ENCODE measurements at places on chromosomes 5 and 9.

DNA sequence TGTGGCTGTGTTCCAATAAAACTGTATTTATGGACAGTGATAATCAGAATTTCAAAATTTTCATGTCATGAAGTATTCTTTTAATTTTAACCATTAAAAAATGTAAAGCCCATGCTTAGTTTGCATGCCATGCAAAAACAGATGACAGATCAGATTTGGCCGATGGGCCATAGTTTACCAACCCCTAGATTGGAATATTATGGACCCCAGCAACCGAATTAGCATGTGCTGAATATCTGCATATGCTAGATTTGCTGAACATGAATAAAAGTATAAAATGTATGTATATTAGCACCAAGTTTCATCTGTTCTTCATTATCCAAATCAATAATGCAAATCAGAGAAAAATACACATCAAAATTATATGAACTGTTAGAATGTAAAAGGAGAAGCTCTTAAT lies 158.5 kb upstream of the PPP1R2B start:
- DNase-seq, result no peak

GRCh38 chr9:124496075-124496449 lies 11.1 kb downstream of the NR5A1 start:
- no peak for DNase-seq

DNA sequence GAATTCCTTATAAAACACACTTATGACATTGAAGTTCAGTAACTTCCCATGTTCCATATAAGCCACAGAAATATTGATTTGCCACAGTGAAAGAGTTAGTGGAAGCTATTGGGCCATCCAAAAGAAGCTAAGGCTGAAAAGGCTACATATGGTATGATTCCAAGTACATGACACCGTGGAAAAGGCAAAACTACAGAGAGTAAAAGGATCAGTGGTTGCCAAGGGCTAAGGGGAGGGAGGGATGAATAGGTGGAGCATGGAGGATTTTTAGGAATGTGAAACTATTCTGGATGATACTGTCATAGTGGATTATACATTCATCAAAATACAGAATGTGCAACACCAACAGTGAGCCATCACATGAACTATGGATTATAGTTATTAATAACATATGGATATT lies 109.7 kb downstream of the F2RL2 start:
- DNase-seq, result no peak

DNA sequence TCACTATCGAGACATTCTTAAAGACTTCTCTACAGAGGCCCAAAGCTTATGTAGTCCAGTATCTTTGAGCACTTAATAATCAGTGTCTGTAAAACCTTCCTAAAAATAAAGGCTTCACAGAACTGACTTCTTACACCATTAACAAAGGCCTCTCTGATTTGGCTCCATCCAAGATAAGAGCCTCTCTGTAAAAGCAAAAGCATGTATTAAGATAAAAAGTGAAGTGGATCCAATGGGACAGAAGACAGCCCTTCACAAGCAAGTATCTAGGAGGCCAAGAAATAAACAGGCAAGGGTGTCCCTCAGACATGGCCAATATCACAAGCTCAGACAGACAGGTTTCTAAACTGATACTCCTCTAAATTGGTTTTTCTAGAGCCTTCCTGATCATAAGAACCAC lies 11.9 kb downstream of the LHFPL2 start:
- no peak for DNase-seq

GRCh38 chr5:78002690-78003089 lies 226.6 kb upstream of the TBCA start:
- no peak for DNase-seq

- no peak for DNase-seq
These were observed 6.2 kb downstream of the OXCT1 start for GRCh38 chr5:41863871-41864486.

DNA sequence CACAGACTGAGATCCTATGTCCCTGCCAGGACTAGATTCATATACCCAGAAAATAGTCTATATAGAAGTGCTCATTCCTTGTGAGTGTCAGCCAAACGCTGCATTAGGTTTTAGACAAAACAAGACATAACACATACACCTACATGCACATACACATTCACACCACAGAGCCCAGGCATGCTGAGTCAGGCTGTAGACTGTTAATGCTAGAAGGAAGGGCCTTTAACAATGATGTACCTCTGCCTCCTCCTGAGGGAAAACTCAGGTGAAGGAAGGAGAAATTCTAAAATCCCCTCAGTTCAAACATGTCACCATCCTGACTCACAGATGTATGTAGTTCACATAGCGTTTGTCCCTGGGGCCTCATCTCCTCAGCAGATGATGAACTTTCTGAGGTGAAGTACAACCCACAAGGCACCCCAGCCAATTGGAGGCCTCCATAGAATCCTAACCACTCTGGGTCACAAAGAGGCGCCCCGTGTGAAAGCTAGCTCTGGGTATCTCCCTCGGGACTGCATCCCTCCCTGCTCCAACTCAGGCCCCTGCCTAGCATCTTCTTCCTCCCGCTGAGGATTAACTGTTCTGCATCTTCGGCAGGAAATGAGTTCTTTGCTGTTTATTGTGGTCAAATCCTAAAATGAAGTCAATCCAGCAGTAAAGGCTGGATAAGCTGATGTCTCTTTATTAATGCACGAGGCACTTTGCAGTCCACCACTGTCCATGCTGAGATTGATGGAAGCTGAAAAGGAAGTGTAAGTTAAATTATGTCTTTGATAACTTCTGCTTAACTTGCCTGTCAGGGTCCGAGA lies 40.8 kb upstream of the FSTL4 start:
- no peak for DNase-seq

- DNase-seq, result no peak
These were observed 35.5 kb upstream of the ISL1 start for GRCh38 chr5:51347704-51348103.

- no peak for DNase-seq
These were observed 32.0 kb downstream of the MACROH2A1 start for GRCh38 chr5:135367076-135367475.

DNA sequence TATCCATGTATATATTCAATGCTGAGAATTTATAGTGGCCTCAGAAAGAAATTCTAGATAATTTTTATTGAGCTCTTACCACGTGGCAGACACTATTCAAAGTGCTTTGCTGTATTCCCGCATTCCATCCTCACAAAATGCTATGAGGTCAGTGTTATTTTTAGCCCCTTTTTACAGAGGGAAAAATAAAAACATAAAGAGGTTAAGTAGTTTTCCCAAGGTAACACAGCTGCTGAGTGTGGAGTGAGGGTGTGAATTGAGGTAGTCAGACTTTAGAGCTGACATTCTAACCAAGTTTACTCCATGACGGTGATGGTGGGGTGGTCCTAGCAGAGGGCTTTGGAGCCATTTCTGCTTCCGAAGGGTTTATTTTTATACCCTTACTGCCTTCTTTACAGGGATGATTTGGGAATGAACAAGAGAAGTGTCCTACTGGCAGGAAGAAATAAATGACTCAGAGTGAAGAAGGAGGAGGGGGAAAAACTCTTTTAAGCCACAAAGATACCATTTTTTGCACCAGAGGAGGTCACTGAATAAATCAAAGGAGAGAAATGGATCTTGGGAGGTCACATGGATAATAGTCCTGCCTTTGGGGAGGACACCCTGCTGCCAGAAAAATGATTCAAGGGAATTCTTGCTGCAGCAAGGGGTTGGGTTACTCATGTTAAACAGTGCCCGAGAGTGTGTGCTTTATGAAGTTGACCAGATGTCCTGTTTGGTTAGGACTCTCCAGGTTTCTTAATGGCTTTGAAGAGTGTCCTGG lies 76.1 kb downstream of the HMHB1 start:
- DNase-seq, result no peak

DNA sequence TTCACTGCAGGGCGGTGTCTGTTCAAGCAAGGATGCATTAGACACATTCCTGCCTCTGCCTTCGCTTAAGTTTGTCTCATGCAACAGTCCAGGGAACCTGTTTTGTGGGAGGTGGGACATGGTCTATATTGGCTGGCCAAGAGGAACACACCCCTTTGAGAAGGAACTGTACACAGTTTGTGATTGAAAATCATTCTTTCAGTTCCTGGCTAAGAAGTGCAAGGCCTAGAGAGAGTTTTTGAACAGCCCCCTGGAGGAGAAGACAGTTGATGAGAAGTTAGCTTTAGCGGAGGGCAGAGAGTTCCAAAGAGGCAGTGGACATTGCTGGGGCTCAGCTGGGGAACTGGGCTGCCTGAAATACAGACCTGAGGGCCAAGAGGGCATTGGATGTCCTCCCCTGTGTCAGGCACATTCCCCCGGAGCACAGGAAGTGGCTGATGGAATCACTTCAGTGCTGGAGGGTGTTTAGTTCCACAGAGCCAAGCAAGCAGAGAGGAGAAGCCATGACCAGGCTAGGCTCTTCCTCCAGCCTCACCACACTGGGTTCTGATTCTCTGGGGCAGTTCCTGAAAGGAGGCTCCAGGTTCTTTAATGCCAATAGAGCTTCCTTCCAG lies 66.6 kb downstream of the RGS3 start:
- DNase-seq, result no peak

DNA sequence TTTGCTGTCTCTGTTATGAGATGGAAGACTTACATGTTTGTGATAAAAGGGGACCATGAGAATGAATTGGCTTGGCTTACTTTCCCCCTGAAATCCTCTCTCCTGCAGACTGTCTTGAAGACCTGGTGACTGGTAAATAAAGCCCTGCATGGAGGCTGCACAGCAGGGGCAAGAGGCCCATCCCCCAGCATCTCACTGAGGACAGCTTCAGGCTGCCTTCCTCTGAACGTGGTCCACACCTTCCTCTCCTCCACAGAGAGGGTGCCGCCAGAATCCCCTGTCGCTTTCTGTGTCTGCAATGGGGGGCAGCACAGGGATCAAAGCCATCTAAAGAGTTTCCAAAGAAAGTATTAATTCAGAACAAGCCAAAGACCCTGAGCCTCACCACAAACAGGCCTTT lies 94.6 kb downstream of the SYK start:
- no peak for DNase-seq

- no peak for DNase-seq
These were observed 54.7 kb downstream of the ANGPTL2 start for GRCh38 chr9:127067603-127068220.

DNA sequence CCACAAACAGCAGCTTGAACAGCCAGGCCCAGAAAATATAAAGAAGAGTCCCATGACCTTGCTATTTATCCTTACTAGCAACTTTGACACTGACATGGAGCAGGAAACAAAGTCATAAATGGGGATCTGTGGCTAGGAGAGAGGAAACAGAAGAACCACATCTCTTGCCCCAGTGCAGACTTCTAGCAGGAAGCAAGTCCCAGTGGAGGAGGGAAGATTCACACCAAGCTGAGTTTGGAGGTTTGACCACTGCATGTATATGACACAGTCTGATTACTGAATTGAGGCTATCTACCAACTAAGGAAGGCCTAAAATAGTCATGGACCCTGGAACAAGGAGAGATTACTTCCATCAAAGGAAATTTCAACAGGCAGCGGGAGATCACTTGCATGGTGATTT lies 51.4 kb downstream of the CDH6 start:
- no peak for DNase-seq

DNA sequence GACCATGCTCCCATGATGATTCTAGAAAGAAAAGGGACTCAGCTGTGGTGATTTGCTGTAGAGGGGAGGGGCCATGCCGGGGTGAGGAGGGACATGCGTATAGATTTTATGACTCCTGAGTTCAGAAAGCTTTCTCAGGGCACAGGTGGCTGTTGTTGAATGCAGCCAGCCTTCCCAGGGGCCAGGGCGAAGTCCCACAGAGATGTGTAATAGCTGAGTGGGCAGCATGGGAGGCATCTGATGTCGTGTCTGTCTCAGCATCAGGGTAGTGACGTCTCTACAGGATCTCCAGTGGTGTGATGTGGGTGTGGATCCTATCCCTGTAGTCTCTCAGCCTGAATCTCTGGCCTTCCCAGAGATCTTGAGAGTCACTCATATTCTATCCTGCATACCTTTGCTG lies 7.8 kb upstream of the BOD1 start:
- DNase-seq, result no peak

- DNase-seq, result no peak
These were observed 1.4 kb upstream of the GABRB2 start for GRCh38 chr5:161547738-161548486.

- no peak for DNase-seq
These were observed 14.9 kb upstream of the TCOF1 start for GRCh38 chr5:150342583-150342982.

GRCh38 chr5:34656700-34657273 lies 659 bp downstream of the RAI14 start:
- DNase-seq, result no peak

DNA sequence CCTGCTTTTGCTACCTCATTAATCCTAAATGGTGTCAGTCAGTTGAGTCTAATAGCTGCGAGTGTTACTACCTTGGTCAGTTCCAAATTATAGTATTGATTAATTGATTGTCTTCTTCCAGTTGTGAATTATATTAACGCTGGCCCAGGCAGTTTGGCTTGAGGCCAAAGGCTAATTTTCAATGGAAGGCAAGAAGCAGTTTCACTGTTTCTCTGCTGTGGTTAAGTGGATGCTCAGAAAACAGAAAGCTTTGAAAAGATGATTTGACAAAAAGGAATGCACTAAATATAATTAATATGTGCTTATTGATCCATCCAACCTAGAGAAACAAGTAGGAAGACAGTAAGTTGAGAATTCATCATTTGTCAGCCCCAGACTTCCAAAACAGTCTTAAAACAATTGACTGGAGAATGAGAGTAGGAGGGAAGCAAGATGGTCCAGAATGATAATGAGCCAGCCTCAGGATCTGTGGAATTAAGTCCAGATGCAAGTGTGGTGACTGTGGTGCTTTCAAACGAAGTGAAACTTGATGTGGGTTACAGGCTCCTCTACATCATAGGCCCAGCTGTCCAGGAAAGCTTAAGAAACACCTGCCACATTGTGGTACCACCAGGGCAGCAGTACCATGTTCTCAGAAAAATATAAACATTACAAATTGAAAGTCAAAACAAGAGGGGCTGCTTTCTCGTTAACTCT lies 1371.0 kb upstream of the DMAC1 start:
- DNase-seq, result no peak

Measured in activated naive CD4-positive, alpha-beta T cell (primary cell).